ENCODE measurements at places on chromosomes 5 and 9. TPM values are rescaled to one million over a fixed set of nuclear protein-coding genes. Genes with fewer than 3 reads are reported as not detected.

PCDHB5 gene
- total RNA-seq, result 0.10 TPM

C9orf50 gene
- not detected for total RNA-seq

SRD5A1 gene
- total RNA-seq, result 8.8 TPM

PDZD2 gene
- total RNA-seq, result 0.52 TPM

SEMA6A gene
- 0.21 TPM for total RNA-seq

SLC38A9 gene
- 20.4 TPM for total RNA-seq

PRUNE2 gene
- total RNA-seq, result 0.31 TPM

PLAA gene
- 38.1 TPM for total RNA-seq

HMCN2 gene
- not detected for total RNA-seq

S1PR3 gene
- 7.8 TPM for total RNA-seq

MARCHF3 gene
- total RNA-seq, result 7.8 TPM

CDC20B gene
- total RNA-seq, result not detected

HAVCR2 gene
- 27.3 TPM for total RNA-seq

PCDHGB1 gene
- total RNA-seq, result not detected

SLC6A3 gene
- not detected for total RNA-seq

PCDHB10 gene
- not detected for total RNA-seq

GHR gene
- not detected for total RNA-seq

GABRA6 gene
- not detected for total RNA-seq

PCDHB4 gene
- total RNA-seq, result not detected

GAPT gene
- total RNA-seq, result 9.8 TPM

CD14 gene
- 138 TPM for total RNA-seq

PHF2 gene
- 18.9 TPM for total RNA-seq

PKD2L2 gene
- not detected for total RNA-seq

TLX3 gene
- not detected for total RNA-seq

KIF3A gene
- total RNA-seq, result 5.6 TPM

SERF1B gene
- 11.1 TPM for total RNA-seq

STING1 gene
- 38.4 TPM for total RNA-seq

TAF7 gene
- 76.5 TPM for total RNA-seq

IFNK gene
- not detected for total RNA-seq

C5orf58 gene
- total RNA-seq, result not detected

Measured in mononuclear cell (primary cell).